ENCODE measurements at places on chromosomes 13 and 19.
A peak's percentile ranks its signal among the peaks of the same experiment; 100 is the strongest.

GRCh38 chr19:35031072-35031881 is 1.0 kb downstream of the SCN1B start:
- no peak for DNase-seq

GRCh38 chr19:33653684-33654083 is 31.9 kb downstream of the CHST8 start:
- DNase-seq = no peak

DNA sequence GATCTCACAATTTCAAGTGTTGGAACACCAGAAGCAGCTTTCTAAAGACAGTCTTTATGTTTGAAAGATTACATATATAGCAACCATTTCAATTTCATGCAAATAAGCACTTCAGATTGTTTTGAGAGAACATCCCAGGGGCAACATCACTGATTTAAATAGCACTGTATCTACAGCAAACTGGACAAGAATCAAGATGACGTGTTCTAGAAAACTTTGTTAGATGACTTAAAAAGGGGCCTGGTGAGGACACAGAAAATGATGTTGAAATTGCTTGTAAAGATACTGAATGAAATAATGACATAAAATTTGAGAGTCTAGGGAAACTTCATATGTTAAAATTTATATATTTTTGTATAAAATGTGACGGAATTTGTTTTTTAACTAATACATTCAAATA is 277.1 kb downstream of the KLF12 start:
- no peak for DNase-seq

GRCh38 chr19:39199025-39199424 is 2.3 kb downstream of the NCCRP1 start:
- DNase-seq = no peak

- DNase-seq = no peak
Measured at GRCh38 chr19:46733690-46734292, 12.1 kb upstream of the FKRP start.

DNA sequence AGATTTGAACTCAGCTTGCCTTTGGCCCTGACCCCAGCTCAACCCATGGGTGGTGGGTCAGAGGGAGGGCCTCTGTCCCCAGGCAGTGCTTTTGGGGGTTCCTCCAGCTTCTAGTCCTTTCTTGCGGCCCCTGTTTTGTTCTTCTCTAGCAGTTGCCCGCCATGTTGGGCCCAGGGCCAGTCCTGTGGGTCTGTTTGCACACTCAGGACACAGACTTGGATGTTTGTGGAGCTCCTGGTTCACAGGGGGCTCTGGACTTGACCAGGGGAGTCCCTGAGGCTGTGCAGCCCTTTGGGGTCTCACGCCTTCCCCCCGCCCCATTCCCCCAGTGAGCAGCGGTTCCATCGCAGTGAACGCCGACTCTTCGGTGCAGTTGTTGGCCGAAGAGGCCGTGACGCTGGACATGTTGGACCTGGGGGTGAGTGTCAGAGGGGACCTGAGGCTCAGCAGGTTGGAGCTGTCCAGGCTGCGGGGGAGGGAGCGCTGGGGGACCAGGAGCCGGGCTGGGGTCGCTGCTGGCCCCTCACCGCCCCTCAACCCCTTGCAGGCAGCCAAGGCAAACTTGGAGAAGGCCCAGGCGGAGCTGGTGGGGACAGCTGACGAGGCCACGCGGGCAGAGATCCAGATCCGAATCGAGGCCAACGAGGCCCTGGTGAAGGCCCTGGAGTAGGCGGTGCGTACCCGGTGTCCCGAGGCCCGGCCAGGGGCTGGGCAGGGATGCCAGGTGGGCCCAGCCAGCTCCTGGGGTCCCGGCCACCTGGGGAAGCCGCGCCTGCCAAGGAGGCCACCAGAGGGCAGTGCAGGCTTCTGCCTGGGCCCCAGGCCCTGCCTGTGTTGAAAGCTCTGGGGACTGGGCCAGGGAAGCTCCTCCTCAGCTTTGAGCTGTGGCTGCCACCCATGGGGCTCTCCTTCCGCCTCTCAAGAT is 2.5 kb downstream of the ATP5F1D start:
- peak; percentile 86 for DNase-seq

- DNase-seq = no peak
Measured at GRCh38 chr13:57865600-57866294, 234.2 kb downstream of the PCDH17 start.

- no peak for DNase-seq
Measured at GRCh38 chr13:101399365-101399764, 16.9 kb downstream of the NALCN start.

DNA sequence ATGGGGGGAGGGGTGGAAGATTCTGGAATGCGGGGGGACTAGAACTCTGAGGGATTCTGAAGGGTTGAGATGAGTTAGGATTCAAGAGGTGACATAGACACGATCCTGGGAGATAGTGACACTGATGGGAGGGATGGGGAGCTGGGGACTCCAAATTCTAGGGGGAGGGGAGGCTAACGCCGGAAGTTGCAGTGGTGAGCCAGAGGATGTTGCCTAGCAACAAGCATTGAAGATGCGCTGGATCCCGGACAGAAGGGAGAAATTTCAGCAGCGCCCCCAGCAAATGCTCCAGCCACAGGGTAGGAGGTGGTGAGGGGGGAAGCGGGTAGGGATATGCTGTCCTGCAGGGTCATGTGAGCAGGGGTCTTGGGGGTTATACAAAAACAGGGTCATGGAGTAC is 6.9 kb upstream of the LTBP4 start:
- no peak for DNase-seq

- no peak for DNase-seq
Measured at GRCh38 chr19:34365463-34366401, 736 bp downstream of the GPI start.

GRCh38 chr19:35346193-35347052 is 1.3 kb upstream of the FFAR1 start:
- DNase-seq = peak; percentile 78

GRCh38 chr13:96963786-96964475 is 30.3 kb downstream of the OXGR1 start:
- no peak for DNase-seq

DNA sequence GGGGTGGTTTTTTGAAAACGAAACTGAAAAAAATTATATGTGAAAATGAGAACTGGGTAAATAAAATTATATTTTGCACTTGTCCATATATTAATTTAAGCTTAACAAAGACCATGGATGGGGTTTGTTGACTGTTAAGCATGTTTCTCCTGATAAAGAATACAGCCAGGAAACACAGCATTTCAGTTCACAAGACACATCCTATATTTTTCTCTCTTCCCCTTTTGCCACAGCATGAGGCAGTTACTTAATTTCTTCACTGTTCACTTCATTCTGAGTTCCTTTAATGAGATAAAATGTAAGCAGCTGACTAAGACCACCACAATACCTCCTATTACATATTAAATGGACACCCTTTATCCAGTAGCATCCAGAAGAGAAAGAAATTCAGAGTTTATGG is 64.0 kb downstream of the RXFP2 start:
- DNase-seq = no peak

GRCh38 chr13:101453784-101454201 is 1.3 kb downstream of the ITGBL1 start:
- DNase-seq = no peak

DNA sequence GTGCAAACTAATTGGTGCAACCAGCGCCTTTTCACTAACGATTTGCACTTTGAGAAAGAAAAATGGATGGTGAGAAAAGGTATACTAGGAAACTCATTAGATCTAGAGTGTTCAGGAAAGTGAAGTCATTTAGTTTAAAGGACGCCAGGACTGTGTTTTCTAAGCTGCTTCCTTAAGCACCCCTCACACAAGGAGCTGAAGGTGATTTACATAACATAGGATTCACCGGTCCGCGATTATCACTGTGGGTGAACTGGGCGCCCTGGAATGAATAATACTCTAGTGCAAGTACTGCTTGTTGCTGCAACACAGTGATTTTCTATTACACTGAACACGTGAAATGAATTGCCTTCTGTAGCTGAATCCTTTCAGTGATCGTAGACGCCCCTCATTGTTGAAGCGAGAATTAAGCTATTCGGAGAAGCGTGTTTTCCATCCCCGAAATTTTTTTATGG is 2.6 kb upstream of the MAB21L1 start:
- DNase-seq = no peak

DNA sequence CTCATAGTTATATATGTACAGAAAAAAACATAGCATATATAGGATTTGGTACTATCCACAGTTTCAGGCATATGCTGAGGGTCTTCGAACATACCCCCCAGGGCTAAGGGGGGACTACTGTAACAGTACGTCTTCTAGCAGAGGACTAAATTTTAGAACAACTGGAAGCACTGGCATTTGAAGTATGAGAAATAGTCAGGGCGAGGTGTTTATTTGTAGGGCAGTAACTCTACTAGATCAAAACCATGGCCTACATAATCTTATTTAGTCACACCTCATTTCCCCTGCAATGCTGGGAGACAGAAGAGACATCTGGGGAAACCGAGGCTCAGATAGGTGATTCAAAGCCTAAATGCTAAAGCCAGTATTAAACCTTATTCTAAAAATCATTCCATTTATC is 245.6 kb downstream of the DCT start:
- no peak for DNase-seq

- DNase-seq = peak; percentile 48
Measured at GRCh38 chr19:10553943-10554381, 10.3 kb downstream of the ATG4D start.

DNA sequence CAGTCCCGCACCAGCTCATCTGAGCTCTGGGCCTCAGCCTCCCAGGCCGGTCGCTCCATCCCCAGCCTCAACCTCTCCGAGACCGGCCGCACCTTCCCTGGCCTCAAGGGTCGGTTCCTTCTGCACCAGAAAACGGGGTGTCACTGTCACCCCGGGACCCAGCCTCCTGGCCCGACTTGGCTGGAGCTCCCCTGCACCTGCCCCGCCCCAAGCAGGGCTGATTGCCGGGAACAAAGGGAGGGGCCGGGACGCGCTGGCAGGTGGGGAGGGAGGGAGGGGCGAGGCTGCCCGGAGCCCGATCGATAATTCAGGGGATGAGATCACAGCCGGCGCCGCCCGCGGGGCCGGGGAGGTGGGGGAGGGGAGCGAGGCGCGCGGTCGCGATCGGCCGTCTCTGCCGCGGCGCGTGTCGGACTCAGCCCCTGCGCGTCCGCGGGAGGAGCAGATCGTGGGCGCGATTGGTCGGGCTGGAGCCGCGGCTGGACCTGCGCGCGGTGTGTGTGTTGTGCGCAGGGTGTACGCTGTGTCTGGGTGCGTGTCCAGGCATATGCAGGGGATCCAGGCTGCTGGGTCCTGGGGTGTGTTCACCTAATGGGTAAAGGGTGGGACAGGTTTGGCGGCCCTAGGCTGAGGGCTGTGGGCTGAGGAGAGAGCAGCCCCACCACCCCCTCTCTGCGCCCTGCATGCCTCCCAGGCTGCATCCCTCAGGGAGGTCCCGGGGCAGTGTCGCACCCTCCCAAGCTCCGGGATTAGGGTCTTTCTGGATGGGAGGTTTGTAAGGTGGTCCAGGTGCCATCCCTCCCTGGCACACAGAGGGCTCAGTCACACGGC is 1.1 kb upstream of the SHC2 start:
- peak; percentile 9 for DNase-seq

DNA sequence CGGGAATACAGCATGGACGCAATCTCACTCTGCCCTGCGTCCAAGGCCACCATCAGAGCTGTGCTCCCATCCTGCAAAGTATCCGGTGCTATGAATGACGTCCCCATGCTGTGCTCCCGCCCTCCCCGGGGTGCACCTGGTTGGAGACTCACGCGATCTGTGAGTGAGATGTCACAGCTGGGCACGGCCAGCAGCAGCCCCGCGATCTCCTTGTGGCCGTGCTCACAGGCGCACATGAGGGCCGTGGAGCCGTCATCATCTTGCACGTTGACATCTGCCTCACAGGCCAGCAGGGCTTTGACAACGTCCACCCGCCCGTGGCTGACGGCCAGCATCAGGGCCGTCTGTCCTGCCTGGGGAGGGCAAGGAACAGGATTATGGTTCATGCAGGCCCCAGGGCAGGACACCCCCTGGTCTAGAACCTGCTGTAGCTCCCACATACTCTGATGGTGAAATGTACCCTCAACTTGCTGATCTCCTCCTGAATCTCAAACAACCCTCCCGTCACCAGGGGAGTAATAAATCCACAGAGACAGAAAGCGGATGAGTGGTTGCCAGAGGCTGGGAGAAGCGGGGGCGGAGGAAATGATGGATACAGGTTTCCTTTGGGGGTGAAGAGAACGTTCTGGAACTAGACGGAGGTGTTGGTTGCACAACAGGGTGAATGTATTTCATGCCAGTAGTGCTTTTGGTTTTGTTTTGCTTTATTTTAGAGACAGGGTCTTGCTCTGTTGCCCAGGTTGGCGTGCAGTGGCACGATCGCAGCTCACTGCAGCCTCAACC is 14.5 kb upstream of the SPC24 start:
- DNase-seq = no peak

DNA sequence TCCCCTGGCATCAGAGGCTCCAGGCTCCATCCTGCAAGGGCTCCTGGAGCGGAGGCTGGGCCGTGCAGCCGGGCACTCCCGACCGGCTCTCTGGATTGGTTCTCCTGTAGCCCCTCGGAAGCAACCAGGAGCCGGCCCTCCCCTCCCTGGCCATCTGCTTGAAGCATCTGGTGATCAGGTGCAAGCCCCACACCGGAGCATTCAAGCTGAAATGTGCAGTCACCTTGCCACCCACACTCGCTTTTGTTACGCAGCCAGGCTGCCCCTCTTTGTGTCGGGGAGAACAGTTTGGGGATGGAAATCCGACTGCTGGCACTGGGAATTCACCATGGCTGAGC is 258.8 kb downstream of the ZNF536 start:
- DNase-seq = no peak

DNA sequence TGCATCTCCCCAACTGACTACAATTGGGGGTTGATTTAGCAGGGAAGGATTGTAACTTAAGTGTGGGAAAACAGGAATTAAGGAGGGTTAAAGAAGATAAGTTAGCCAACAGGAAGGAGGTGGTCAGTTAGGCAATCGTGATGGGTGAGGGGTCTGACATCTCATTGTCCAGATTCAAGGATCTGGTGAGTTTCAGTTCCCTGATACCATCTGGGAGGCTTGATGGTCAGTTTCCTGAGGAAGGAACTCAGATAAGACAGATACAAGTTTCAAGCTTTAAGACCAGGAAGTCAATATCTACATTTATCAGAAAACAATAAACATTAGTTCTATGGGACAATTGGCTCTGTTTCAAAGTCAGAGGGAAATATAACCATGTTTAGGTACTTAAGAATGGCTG is 601.8 kb downstream of the SLITRK6 start:
- DNase-seq = no peak

- DNase-seq = peak; percentile 4
Measured at GRCh38 chr13:61880578-61881283, 465.1 kb upstream of the PCDH20 start.

DNA sequence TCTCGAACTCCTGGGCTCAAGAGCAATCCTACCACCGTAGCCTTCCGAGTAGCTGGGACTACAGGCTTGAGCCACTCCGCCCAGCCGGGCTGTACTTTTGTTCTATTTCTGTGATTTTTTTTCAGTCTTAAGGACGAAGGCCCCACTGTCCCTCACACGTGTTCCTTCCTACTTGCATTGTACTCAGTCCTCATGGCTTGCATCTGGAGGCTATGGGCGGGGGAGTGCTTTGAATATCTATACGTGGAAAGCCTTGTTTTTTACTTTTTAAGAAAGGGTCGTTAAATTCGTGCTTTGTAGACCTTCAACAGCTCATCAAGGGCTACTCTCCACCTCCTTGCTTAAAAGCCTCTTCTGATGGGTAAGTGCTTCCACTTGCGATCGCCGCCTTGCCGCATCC is 36.8 kb downstream of the NLRP12 start:
- no peak for DNase-seq

- no peak for DNase-seq
Measured at GRCh38 chr13:31649766-31650165, 89.6 kb upstream of the RXFP2 start.
